CD4-positive, alpha-beta T cell treated with Interleukin-1 beta for 1 hour (primary cell): ENCODE measurements at places on chromosomes 3 and 15.

GRCh38 chr15:43278869-43279268, 12.1 kb upstream of the TGM5 start:
- DNase-seq = no peak

- no peak for DNase-seq
Measured at GRCh38 chr15:91122296-91122695, 22.2 kb downstream of the SV2B start.

DNA sequence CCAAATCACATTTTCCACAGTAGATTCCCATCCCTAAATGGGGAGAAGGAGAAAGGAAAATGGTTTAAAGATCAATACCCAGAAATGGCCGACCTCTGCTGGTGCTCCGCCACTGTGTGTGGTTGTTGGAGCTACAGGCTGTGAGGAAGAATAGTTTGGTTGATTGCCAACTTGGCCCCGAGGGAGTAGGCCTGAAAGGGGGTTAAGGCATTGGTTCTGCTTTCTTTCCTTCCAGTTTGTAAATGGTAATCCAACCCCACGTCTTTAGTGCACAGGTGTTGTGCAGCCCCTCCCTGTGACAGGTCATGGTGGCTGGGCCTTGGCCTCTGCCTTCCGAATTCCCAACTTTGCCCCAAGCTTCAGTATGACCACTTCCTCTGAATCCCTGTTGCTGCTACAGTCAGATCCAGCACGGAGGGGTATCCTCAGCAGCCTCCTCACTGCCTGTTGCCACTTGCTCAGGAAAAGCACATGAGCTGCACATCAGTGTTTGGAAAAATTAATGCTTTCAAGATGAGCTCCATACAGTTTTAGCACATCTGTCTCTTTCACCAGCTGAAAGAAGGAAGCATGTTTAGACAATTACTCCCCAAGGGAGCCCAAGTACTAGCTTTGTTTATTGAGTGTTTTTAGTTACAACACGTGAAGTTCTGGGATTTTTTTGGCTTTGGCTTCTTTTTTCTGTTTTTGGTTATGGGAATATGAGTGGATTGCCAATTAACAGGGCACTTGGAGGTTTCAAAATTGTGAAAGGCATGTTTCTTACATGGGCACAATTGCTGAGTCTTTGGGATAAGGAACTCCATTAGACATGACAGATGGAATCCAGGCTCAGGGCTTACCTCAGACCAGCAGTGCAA, 92.3 kb upstream of the ROPN1 start:
- no peak for DNase-seq

DNA sequence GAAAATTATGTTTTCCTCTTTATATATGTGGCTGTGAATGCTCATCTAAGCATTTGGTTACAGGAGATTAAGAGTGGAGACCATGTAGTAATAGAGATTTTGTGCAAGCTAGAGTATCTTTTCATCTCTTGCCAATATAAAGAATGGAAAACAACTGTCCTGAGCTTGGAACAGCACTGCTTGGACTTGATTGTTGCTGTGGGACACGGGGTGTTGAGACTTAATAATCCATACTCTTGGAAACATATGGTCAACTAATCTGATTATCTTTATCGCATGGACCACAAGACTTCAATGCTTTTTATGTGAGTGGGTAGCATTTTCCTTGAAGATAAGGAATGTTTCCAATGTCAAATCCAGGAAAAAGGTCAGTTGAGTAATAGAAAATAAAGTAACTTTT, 806.3 kb downstream of the DIPK2A start:
- no peak for DNase-seq

DNA sequence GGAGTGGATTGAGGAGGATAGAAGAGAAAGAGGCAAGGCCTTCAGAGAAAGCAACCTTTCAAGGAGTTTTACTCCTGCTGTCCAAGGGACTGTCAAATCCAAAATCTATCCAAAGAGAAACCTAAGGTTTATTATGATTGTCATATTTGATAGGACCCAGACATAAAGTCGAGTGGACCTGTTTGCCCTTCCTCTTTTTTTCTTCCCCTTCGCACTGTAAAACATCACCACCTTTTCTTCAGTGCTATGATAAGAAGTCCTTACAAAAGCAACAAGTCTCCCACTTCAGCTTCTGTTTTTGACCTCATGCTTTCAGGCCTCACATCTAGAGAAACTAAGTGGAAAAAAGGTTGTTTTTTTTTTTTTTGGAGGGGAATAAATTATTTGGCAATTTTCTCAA, 73.0 kb downstream of the TRPC1 start:
- DNase-seq = no peak

- peak; percentile 74 for DNase-seq
Measured at GRCh38 chr3:13414040-13414729, 5.9 kb downstream of the NUP210 start.

- no peak for DNase-seq
Measured at GRCh38 chr3:48190911-48191310, 2.7 kb upstream of the CDC25A start.

DNA sequence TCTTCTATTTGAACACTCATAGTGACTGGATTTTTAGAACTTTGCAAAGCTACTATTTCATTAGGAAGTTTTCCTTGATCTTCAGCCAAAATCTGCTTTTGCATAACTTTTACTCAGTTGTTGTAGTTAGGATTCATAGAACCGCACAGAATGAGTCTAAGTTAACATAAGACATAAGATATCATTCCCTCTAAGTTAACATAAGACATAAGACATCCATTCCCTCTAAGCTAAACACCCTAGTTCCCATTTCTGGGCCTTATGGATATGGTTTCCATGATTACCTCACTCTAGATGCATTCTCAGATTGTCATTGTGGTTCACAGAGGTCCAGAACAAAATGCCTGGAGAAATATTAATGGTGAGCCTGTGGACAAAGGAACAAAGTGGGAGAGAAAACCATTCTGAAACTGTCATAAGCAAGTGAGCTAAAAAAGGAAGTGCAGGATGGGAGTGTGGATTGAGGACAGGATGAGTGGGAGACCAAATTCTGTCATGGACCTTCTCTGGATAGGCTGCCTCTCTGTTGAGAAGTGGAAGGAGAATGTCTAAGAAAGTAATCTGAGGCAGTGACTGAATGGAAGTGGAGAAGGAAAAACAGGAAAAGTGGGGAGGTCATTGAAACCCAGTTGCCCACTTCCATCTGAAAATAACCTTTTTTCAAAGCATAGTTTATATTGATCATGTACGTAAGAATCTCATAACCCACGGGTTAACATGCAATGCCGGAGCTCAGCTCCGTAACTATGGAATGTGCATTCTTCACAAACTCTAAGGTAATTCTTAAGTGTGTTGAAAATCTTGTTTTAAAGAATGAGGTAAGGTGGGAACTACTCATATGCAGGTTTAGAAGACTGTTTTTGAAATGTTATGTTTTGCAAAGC, 37.4 kb upstream of the SECISBP2L start:
- no peak for DNase-seq

- peak; percentile 44 for DNase-seq
Measured at GRCh38 chr3:42529468-42529867, 27.0 kb downstream of the VIPR1 start.

GRCh38 chr3:15205934-15206661, at the start of gene CAPN7:
Gene CAPN7, plus strand, starts transcription at chr3:15206246. Its CDS starts 250 bp downstream, at chr3:15206496.
- DNase-seq = peak; percentile 96

GRCh38 chr15:77749236-77749997, 116.7 kb upstream of the LINGO1 start:
- DNase-seq = no peak

- DNase-seq = no peak
Measured at GRCh38 chr15:60973637-60974415, 255.3 kb downstream of the RORA start.

DNA sequence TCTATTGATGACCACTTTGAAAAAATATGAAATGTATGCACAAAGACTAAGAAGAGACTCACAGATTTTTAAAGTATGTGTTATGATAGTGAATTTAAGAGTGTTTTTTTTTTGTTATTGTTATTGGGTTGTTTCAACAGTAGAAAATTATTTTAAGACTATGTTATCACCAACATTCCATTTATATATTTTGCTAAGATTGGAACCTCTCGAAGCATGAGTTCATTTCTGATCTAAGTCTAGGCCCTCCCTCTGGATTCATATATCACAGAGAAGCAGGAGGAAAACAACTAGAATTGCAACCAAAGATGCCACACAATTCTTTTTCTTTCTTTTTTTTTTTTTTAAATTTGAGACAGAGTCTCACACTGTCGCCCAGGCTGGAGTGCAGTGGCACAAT, 46.8 kb downstream of the ITGB5 start:
- no peak for DNase-seq

DNA sequence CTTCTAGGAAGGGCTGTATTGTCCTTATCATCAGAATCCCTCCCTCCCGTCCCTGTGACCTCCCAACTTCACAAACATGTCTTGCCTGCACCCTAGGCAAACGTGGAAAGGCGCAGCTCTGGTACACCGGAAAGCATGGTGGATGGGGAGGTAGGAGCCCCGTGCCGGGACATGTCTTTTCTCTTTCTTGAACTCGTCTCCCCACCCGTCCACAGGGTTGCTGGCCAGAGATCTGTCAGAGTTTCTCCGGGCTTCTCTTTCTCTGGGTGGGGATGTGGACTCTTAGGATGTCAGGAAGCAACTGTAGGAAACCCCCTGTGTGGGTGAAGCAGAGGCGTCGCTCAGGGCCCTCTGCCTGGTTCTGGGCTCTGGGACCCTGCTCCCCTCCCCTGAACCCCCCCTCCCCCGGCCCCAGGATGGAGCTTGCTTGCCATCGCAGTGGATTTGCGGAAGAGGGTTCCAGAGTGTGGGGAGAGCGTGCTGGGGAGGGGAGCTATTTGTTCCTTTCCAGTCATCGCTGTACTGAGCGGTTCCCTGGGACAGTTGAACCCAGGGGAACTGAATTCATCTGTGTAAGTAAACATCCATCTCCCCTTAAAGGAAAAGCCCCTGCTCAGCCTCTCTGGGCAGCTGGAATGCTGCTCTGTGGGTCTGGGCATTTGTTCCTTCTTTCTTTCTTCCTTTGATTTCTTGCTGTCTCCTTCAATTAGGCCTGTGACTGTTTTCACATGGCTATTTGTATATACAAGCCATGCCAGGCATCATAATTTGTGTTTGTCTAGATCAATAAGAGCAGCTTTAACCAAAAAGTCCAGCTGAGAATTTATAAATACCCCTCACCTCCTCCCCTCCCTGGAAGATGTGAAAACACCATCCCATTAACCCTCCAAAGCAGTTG, 72.8 kb downstream of the SMAD3 start:
- DNase-seq = no peak

- no peak for DNase-seq
Measured at GRCh38 chr15:89984001-89984400, 17.1 kb upstream of the ZNF710 start.

DNA sequence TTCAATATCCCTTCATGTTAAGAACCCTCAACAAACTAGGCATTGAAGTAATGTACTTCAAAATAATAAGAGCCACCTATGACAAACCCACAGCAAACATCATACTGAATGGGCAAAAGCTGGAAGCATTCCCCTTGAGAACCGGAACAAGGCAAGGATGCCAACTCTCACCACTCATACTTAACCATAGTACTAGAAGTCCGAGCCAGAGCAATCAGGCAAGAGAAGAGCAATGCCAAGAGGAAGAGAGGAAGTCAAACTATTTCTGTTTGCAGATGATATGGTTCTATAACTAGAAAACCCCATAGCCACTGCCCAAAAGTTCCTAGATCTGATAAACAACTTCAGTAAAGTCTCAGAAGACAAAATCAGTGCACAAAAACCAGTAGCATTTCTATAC, 161.9 kb downstream of the UBE2E2 start:
- DNase-seq = no peak

GRCh38 chr3:46997453-46998091, 18.1 kb downstream of the NBEAL2 start:
- DNase-seq = no peak

DNA sequence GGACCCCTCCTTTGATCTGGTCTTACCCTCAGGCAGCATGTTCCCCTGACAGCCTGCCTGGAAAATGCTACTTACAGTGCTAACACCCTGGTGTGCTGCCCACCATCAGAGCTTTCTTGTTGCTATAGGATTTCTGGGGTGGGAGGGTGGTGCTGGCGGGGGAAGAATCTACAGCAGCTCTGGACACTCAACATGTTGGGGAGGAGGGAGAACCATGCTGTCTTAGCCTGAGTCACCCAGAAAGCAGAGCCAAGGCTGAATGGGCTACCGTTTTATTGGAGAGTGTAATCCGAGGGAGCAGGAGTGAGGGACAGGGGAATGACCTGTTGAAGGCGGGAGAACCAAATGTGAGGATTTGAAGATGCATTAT, 45.6 kb downstream of the MFSD1 start:
- DNase-seq = no peak

DNA sequence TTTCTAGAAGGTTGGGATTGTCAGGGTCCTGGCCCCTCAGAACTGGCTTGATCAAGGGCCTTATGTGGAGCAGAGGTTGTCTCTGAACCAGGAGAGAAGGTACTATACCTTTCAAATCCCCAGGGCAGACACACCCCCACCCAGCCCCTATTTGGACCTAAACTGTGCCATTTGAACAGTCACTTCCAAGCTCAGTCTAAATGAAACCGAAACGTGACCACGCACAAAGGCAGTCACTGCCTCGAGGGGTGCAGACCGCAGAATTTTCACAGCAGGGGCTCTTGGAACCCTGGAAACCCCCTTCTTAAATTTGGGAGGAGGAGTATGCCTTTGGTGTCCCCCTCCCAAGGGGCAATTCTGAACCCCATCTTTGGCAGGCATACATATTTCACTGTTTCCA, 53.7 kb downstream of the GRIP2 start:
- DNase-seq = no peak

DNA sequence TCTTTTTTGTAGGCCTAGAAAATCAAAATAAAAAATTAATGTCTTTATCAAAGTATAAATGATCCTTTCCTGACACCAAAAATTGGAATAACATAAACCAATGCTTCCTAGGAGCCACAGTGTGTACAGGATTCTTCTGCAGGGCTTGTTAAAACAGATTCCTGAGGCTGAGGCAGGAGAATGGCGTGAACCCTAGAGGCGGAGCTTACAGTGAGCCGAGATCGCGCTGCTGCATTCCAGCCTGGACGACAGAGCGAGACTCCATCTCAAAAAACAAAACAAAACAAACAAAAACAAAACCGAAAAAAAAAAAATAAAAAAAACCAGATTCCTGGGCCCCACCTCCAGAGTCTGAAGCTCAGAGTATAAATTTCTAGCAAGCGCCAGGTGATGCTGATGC, 78.0 kb downstream of the PEX5L start:
- DNase-seq = no peak

GRCh38 chr3:45969953-45970352, 25.7 kb downstream of the FYCO1 start:
- DNase-seq = no peak

GRCh38 chr3:143465666-143466065, 346.1 kb downstream of the CHST2 start:
- DNase-seq = no peak

GRCh38 chr3:115588201-115589115, 34.9 kb upstream of the GAP43 start:
- no peak for DNase-seq

DNA sequence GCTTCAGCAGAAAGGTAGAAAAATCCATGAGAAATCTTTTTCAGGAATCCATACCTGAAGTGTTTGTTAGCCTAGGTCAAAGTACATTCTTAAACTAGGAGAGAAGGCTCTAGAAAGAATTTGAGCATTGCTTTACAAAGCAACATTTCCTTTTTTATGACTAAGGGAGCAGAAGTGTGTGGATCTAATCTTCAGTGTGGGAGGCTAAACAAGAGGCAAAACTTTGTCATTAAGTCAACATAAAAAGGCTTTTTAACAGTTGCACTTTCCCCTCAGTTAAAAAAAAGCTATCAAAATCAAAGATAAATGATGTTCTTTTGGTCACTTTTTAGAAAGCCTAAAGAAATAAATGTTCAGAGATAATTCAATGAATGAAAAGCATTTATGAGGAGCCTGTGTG, 154.8 kb downstream of the TMEM108 start:
- DNase-seq = no peak
